ENCODE measurements at places on chromosomes 12 and 14.

DNA sequence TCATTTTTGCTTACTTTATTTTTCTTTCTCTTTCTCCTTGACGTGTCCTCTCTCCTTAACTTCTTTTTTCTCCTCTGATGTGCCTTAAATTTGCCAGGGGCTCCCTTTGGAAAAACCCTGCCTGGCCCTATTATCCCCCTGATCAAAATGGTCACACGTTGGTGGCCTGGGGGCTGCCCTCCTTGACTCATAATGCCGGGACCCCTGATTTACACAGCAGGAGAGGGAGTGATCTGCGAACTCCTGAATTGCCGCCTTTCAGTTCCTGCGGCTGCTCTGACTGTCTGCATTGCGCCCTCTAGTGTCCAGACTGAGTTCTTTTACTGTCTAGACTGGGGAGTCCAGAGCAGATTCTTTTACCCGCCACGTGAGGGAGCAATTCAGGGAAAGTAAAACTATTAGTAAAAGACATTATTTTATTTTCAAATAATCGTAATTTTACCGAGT, 44.8 kb upstream of the GZMB start:
- peak; percentile 87 for DNase-seq
- peaks cover 4% of the 10 kb centered on the region for H3K27me3 ChIP-seq
- peak overlapping the region; percentile 95 for H3K27ac ChIP-seq
- H3K36me3 ChIP-seq = peaks cover 3% of the 10 kb centered on the region

GRCh38 chr14:81385419-81385818, 14.7 kb downstream of the STON2 start:
- H3K27me3 ChIP-seq = peaks cover 3% of the 10 kb centered on the region
- H3K27ac ChIP-seq = no peak overlapping the region
- DNase-seq = no peak
- no peaks in the 10 kb centered on the region for H3K36me3 ChIP-seq
- H3K4me3 ChIP-seq = no peak overlapping the region
- H3K4me1 ChIP-seq = no peaks in the 10 kb centered on the region

DNA sequence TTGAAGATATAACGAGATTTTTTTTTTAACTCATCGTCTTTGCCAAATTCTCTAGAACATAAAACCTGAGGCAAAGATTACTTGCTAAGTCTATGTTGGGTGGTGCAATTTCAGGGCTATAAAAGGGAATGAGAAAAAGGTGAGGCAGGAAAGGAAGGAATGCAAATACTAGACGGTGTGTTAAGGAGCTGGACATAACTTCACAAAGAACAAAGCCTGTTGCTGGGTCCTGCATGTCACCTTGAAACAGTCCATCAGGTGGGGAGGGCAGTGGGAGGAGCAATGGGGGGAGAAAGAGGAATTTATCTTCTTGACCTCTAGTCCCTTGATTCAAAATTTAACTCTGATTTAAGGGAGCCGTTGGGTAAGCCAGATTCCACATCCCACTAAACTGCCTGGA, 16.1 kb upstream of the DUSP6 start:
- no peaks in the 10 kb centered on the region for H3K27me3 ChIP-seq
- peaks cover 9% of the 10 kb centered on the region for H3K4me1 ChIP-seq
- no peak overlapping the region for H3K27ac ChIP-seq
- no peaks in the 10 kb centered on the region for H3K36me3 ChIP-seq
- H3K4me3 ChIP-seq = no peak overlapping the region

GRCh38 chr12:110937104-110937641, 16.8 kb upstream of the MYL2 start:
- H3K4me3 ChIP-seq = no peak overlapping the region
- DNase-seq = peak; percentile 75
- H3K27me3 ChIP-seq = peaks cover 10% of the 10 kb centered on the region

DNA sequence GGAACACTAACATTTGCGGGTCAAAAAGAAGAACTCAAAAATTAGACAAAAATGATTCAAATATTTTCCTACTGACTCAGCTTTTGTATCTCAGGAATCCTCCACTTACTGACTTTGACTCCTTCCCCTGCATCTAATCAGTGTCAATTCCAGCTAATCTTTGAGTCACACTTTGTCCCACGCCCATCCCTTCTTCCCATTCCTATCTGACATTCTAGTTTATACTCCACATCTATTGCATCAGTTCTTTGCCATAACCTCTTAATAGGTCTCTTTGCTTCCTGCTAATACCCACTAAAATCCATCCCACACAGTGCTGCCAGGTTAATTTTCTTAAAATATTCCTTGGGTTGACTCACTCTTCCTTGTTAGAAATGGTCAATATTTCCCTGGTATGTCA, 19.1 kb downstream of the BBS10 start:
- no peaks in the 10 kb centered on the region for H3K36me3 ChIP-seq
- H3K27ac ChIP-seq = no peak overlapping the region
- H3K4me1 ChIP-seq = no peaks in the 10 kb centered on the region
- peaks cover 18% of the 10 kb centered on the region for H3K27me3 ChIP-seq

- H3K4me1 ChIP-seq = no peaks in the 10 kb centered on the region
- peaks cover 2% of the 10 kb centered on the region for H3K27me3 ChIP-seq
- H3K27ac ChIP-seq = no peak overlapping the region
- no peak overlapping the region for H3K4me3 ChIP-seq
Measured at GRCh38 chr12:94596596-94596995, 53.8 kb downstream of the TMCC3 start.

GRCh38 chr14:33631021-33631420, 319.9 kb downstream of the EGLN3 start:
- no peaks in the 10 kb centered on the region for H3K27me3 ChIP-seq
- no peak for DNase-seq

GRCh38 chr12:69935651-69936100, 110.6 kb downstream of the MYRFL start:
- H3K27me3 ChIP-seq = no peaks in the 10 kb centered on the region
- H3K27ac ChIP-seq = no peak overlapping the region
- H3K4me3 ChIP-seq = no peak overlapping the region
- no peaks in the 10 kb centered on the region for H3K36me3 ChIP-seq
- no peaks in the 10 kb centered on the region for H3K4me1 ChIP-seq

DNA sequence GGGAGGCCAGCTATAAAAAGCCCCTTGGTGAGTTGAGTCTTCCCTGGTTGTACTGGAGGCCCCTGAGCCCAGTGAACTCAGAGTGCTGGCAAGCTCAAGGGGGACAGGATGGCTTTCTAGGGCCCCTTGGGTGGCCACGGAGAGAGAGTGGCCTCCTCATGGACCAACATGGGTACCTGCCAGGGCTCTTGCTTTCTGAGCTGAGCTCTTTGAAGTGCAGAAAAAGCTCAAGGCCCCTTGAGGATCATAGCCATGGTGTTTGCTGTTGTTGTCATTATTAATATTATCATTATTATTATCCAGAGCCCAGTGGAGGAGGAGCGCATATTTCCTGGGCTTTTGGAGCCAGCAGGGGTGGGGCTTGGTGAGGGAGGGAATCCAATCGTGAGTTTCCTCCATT, 6.7 kb downstream of the RNFT2 start:
- no peaks in the 10 kb centered on the region for H3K4me1 ChIP-seq
- H3K36me3 ChIP-seq = peaks cover 2% of the 10 kb centered on the region
- H3K4me3 ChIP-seq = no peak overlapping the region
- H3K27ac ChIP-seq = no peak overlapping the region
- no peaks in the 10 kb centered on the region for H3K27me3 ChIP-seq

GRCh38 chr12:18160901-18161300, 70.9 kb upstream of the RERGL start:
- DNase-seq = no peak
- no peak overlapping the region for H3K4me3 ChIP-seq
- H3K27me3 ChIP-seq = no peaks in the 10 kb centered on the region
- no peaks in the 10 kb centered on the region for H3K36me3 ChIP-seq
- no peak overlapping the region for H3K27ac ChIP-seq

- H3K4me3 ChIP-seq = no peak overlapping the region
- H3K27me3 ChIP-seq = no peaks in the 10 kb centered on the region
- no peak overlapping the region for H3K27ac ChIP-seq
- no peaks in the 10 kb centered on the region for H3K36me3 ChIP-seq
Measured at GRCh38 chr12:108884116-108885012, 4.5 kb downstream of the DAO start.

- H3K27ac ChIP-seq = no peak overlapping the region
- DNase-seq = no peak
- no peaks in the 10 kb centered on the region for H3K27me3 ChIP-seq
Measured at GRCh38 chr14:96094656-96095055, 55.5 kb downstream of the C14orf132 start.

GRCh38 chr14:98955036-98955740, 316.8 kb downstream of the BCL11B start:
- H3K36me3 ChIP-seq = no peaks in the 10 kb centered on the region
- no peak for DNase-seq
- H3K27ac ChIP-seq = no peak overlapping the region

DNA sequence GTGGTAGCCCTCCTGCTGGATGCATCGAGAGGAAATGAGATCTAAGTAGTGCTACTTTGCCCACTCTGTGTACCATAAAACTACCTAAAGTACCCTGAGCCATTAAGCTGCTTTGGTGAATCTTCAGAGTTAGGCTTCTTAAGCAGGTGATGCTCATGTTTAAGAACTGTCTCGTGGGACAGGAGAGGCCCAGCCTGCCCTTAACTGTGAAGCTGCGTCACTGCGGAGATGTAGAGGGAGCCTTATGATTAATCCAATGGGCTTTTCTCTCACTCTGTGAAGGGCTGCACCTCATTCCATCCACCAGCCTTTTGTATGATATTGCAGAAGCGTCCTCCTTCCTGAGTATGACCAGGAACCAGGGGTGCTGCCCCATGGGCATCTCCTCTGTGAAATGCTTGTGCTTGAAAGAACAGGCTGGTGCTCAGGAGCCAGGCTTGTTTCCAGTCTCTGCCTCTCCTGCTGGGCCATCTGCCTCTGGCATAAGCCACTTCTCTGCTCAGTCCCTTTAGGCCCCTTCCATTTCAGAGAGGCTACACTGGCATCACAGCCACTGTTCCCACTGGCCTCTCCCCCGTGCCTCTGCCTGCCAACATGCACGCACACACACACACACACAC, 6.8 kb upstream of the CCDC177 start:
- H3K4me1 ChIP-seq = no peaks in the 10 kb centered on the region
- no peak overlapping the region for H3K27ac ChIP-seq
- H3K36me3 ChIP-seq = no peaks in the 10 kb centered on the region
- no peak for DNase-seq

- peaks cover 11% of the 10 kb centered on the region for H3K27me3 ChIP-seq
- H3K27ac ChIP-seq = peak overlapping the region; percentile 34
- no peak overlapping the region for H3K4me3 ChIP-seq
- peaks cover 19% of the 10 kb centered on the region for H3K4me1 ChIP-seq
- H3K36me3 ChIP-seq = no peaks in the 10 kb centered on the region
Measured at GRCh38 chr12:75641031-75641780, 129.8 kb upstream of the KRR1 start.

DNA sequence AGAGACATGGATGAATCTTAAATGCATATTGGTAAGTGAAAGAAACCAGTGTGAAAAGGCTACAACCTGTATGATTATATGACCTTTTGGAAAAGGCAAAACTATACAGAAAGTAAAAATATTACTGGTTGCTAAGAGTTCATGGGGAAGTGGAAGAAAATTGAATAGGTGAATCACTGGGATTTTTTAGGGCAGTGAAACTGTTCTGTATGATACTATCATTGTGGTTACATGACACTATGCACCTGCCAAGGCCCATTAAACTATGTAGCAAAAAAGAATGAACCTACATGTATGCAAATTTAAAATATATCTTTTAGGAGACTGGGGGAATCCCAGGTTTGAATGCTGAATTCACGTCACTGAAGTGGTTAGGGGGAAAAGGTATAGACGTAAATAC, 12.6 kb upstream of the OR8S1 start:
- H3K27me3 ChIP-seq = peaks cover 7% of the 10 kb centered on the region
- peak; percentile 29 for DNase-seq
- H3K4me3 ChIP-seq = no peak overlapping the region

- H3K36me3 ChIP-seq = peaks cover 5% of the 10 kb centered on the region
- peaks cover 8% of the 10 kb centered on the region for H3K4me1 ChIP-seq
Measured at GRCh38 chr12:32049956-32050355, 56.7 kb upstream of the BICD1 start.

GRCh38 chr12:53060721-53061276, 10.9 kb downstream of the TNS2 start:
- H3K4me3 ChIP-seq = no peak overlapping the region
- DNase-seq = peak; percentile 4
- H3K36me3 ChIP-seq = peaks cover 8% of the 10 kb centered on the region
- no peaks in the 10 kb centered on the region for H3K4me1 ChIP-seq

- no peaks in the 10 kb centered on the region for H3K36me3 ChIP-seq
- no peaks in the 10 kb centered on the region for H3K4me1 ChIP-seq
Measured at GRCh38 chr12:132385923-132386751, 56.7 kb upstream of the GALNT9 start.

Data from activated CD4-positive, alpha-beta T cell treated with anti-CD3 and anti-CD28 coated beads for 36 hours (primary cell).